ENCODE measurements at places on chromosomes 1 and 21.

DNA sequence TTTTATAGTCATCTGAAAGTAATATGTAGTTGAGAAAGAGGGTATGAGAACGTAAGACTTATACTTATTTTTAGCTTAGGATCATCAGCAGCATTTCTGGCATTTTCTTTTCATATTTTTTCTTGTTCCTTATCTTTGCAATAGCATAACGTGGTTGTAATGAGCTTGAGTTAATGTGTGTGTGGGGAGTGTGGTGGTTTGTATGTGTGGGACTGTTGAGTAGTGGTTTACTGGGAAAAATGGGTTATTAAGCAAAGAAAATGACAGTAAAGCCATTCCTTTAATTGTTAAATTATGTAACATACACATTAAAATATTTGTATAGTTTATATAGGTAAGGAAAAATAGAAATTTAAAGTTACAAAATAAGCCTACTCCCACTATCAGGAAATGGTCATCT is 15.2 kb downstream of the PIP5K1A start:
- no peak for DNase-seq

- DNase-seq: no peak
These were observed 8.5 kb downstream of the SERINC2 start for GRCh38 chr1:31421371-31422040.

DNA sequence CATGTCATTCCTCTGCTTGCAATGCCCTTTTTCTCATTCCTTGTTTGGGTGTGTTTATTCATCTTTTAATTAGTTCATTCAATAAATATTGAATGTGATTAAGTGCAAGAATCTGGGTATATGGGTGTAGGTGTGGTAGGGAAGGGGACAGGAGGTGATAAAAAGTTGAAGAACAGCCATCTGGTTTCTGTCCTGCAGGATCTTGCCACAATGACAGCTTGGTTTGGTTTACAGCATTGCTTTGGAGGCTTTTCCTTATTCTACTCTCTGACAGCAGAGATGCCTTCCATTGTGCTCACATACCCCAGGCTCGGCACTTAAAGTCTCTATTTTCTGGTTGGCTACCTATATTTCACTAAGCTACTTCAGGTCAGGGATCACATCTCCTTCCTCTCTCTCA is 3.0 kb upstream of the REG4 start:
- DNase-seq: no peak

- DNase-seq: no peak
These were observed 44.1 kb downstream of the SLC5A9 start for GRCh38 chr1:48266576-48266975.

- no peak for DNase-seq
These were observed 19.6 kb downstream of the FH start for GRCh38 chr1:241499910-241500309.

All from effector memory CD4-positive, alpha-beta T cell (primary cell).